ENCODE measurements at places on chromosomes 11 and 22.

GRCh38 chr11:105979997-105980703 lies 41.9 kb downstream of the MSANTD4 start:
- H3K27ac ChIP-seq = no peak overlapping the region
- H3K27me3 ChIP-seq = peaks cover 5% of the 10 kb centered on the region
- H3K36me3 ChIP-seq = no peaks in the 10 kb centered on the region
- H3K4me3 ChIP-seq = no peak overlapping the region
- DNase-seq = no peak

GRCh38 chr22:49037701-49038245 lies 789.9 kb downstream of the BRD1 start:
- no peaks in the 10 kb centered on the region for H3K36me3 ChIP-seq
- no peak overlapping the region for H3K4me3 ChIP-seq
- peaks cover 3% of the 10 kb centered on the region for H3K4me1 ChIP-seq
- no peak overlapping the region for H3K27ac ChIP-seq

GRCh38 chr22:39935116-39935515 lies 25.1 kb upstream of the TMA7B start:
- peaks cover 13% of the 10 kb centered on the region for H3K36me3 ChIP-seq
- peaks cover 66% of the 10 kb centered on the region for H3K4me1 ChIP-seq
- no peaks in the 10 kb centered on the region for H3K27me3 ChIP-seq
- H3K27ac ChIP-seq = no peak overlapping the region
- no peak for DNase-seq
- H3K4me3 ChIP-seq = peak overlapping the region; percentile 94

DNA sequence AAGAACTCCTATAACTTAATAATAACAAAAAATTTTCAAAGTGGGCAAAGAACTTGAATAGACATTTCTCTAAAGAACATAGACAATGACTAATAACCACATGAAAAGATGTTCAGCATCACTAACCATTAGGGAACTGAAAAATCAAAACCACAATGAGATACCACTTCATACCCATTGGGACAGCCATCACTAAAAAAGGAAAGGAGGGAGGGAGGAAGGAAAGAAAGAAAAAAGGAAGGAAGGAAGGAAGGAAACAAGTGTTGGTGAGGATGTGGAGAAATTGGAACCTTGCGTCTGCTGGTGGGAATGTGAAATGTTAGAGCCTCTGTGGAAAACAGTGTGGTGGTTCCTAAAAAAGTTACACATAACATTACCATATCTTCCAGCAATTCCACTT lies 55.8 kb downstream of the MS4A13 start:
- peaks cover 20% of the 10 kb centered on the region for H3K27me3 ChIP-seq
- H3K4me3 ChIP-seq = no peak overlapping the region
- H3K36me3 ChIP-seq = no peaks in the 10 kb centered on the region
- no peaks in the 10 kb centered on the region for H3K4me1 ChIP-seq
- DNase-seq = no peak
- H3K27ac ChIP-seq = no peak overlapping the region
